Kidney tubule cell (primary cell): ENCODE measurements at places on chromosomes 16 and 17.

DNA sequence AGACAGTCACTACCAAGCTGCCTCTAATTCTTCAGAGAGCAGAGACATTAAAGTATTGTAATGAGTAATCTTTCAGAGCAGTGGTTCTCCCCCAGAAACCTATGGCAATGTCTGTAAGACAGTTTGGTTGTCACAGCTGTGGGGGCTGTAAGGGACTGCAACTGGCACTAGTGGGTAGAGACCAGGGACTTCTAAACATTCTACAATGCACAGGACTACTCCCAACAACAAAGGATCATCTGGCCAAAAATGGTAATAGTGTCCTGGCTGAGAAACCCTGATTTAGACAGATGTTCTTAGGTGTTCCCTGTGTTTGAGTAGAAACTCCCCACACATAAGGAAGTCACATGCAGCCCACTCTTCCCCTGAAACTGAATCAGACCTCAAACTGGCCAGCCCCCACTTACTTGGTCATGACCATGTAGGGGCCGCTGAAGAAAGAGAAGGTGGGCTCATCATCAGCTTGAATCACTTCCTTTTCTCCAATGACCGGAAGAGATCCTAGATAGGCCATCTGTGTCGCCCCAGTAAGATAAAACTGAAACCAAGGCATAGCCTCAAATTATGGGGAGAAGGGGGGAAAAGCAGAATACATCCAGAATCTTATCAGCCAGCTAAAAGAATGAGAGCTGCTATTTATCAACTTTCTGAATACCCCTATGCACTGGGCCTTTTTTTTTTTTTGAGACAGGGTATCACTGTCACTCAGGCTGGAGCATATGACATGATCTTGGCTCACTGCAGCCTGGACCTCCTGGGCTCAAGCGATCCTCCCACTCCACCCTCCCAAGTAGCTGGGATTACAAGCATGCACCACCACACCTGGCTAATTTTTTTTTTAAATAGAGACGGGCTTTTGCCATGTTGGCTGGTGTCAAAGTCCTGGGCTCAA is 75.8 kb downstream of the TEX14 start:
- DNase-seq, result no peak

DNA sequence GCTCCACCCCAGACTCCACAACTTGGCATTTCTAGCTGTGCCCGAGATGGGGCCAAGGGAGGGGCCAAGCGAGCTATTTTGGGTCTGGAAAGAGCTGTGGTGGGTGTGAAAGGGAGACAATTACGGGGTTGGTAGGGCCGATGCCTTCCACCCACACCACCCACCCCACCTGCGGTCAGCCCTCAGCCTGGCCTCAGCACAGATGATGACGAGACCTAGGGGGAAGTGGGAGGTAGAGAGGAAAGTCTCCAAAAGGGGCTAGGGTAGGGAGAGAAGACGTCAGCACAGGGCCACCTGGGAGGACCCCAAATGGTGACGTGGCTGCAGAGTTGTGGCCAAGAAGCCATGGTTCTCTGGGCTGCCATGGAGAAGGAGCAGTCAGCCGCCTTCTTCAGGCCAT is 83.1 kb downstream of the SDK2 start:
- DNase-seq, result no peak

GRCh38 chr17:2905269-2905668 is 109.0 kb downstream of the RAP1GAP2 start:
- no peak for DNase-seq

GRCh38 chr16:50121721-50122445 is 31.2 kb upstream of the TENT4B start:
- no peak for DNase-seq

GRCh38 chr16:794091-794822 is 5.8 kb downstream of the CHTF18 start:
- no peak for DNase-seq

- peak; percentile 50 for DNase-seq
Measured at GRCh38 chr16:1863681-1864460, 8.1 kb downstream of the MEIOB start.

GRCh38 chr16:57529391-57530103 is 6.8 kb downstream of the CCDC102A start:
- DNase-seq, result no peak

- no peak for DNase-seq
Measured at GRCh38 chr17:48176471-48176855, 68.9 kb downstream of the SNX11 start.

GRCh38 chr17:2084036-2084765 is 29.3 kb downstream of the HIC1 start:
- peak; percentile 44 for DNase-seq

- DNase-seq, result no peak
Measured at GRCh38 chr16:86879268-86879667, 300.9 kb downstream of the FOXL1 start.

DNA sequence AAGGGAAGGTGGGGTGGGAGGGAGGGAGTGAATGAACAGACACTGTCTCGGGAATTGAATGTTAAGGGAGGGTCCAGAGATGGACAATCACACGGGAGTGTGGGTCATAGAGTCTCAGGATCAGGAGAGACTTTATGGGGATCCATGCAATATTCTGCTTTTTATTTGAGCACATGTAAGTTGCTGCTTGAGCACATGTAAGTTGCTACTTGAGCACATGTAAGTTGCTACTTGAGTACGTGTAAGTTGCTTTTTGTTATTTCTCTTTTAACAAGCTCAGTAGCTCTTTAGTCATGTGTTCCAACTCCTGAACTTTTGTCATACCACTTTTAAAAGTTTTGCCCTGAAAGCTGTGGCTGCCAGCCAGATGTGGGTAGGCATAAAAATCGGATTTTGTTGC is 110.3 kb downstream of the ARHGAP44 start:
- no peak for DNase-seq

- no peak for DNase-seq
Measured at GRCh38 chr16:65771707-65772106, 594.8 kb upstream of the CDH5 start.

- DNase-seq, result no peak
Measured at GRCh38 chr16:61780161-61780560, 256.1 kb downstream of the CDH8 start.

DNA sequence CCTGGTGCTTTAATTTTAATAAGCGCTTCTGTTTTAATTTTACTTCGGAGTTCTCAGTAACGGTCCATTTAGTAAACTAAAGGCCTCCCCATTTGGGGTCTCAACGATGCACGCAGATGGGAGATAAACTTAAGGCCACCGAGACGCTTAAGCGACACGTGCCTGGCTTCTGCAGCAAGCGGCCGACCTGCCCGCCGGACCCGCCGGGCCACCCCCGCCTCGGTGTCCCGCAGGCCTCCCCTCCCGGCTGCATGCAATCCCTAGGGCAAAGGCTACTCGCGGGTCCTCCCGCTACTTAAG is 592 bp downstream of the GCSH start:
- no peak for DNase-seq

GRCh38 chr17:80189611-80190010 is 19.8 kb downstream of the CARD14 start:
- no peak for DNase-seq

DNA sequence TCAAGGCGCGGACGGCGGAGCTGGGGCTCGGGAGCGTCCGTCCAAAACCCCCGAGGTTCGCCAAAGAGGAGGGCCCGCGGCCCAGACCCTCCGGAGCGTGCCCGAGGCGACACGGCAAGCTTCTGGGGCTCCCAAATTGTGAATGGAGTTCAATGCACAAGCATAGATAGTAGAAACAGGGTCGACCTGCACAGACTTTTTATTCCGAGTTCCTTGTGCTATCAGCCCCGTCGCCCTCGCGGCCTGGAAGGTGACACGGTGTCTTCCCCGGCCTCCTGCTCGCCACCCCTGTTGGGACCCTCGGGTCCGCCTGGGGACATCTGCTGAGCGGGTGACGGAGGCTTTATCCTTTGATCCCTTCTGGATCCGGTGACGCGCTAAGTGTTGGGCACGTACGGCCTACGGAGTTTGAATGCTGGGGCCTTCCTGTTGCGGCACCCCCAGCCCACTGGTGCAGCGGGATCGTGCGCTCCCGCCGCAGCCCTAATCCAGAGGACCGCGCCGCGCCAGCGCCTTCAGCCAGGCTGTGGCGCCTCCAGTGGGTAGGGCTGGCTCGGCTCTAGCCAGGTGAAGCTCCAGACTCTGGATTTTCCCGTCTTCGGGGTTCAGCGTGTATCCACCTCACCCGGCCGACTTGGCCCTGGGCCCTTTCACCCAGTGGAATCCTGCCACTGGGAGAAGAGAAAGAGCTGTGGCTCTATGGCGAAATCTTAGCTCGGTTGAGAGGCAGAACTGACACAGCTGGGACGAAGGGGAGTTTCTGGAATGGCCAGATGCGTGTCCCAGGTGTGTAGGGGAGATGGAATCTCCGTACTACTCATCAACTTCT is 17.0 kb upstream of the NTN1 start:
- no peak for DNase-seq

GRCh38 chr17:20967776-20968175 is 75.0 kb downstream of the USP22 start:
- no peak for DNase-seq

- no peak for DNase-seq
Measured at GRCh38 chr16:86462334-86463084, 47.8 kb upstream of the FOXF1 start.

DNA sequence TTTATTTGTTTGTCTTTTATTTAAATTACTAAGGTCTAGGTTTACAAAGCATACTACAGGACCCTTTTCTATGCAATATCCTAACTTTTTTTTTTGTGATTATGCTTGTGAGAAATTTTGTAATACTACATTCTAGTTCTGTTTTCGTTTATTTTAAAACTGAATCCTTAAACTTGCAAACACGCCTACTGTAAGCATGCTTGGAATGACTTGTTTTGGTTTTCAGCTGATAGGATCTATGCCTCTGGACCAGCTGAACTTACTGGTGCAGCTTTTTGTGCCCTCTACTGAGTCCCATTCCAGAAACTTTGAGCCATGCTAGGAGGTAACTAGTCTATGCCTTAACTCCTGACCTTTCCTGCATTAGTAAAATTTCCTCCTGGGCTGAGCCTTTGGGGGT is 6.0 kb downstream of the PDP2 start:
- DNase-seq, result no peak

DNA sequence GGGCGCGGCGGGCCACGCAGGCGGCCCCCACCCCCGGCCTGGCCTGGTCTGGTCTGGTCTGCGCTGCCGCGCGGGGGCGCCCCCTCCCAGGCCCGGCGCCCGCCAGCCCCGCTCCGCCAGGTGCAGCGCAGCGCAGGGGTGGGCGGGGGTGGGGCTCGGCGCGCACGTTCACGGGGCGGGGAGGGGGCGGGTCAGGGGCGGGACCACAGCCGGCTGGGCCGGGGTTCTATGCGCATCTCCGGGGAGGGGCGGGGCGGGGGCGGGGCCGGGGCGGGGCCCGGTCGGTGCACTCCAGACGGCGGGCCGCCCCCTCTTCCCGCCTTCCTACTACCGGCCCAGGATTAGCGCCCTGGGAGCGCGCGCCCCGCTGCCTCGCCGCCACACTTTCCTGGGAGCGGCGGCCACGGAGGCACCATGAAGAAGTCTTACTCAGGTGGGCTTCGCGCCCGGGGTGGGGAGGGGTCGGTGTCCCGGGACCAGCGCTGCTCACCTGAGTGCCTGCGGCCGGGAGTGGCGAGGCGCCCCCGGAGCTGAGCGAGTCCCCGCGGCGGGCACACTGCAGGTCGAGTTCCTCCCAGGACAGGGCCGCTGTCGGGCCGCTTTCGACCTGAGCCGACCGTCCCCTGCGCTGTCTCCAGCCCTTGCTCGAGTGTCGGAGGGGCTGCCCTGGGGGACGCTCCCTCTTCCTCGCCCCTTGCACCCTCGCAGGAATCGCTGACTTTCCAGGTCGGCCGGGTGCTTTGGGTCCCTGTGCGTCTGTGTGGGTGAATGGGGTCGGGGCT is 140.5 kb downstream of the SEC14L1 start:
- peak; percentile 77 for DNase-seq

GRCh38 chr17:50062293-50063243 is 6.7 kb downstream of the ITGA3 start:
- peak; percentile 99 for DNase-seq

DNA sequence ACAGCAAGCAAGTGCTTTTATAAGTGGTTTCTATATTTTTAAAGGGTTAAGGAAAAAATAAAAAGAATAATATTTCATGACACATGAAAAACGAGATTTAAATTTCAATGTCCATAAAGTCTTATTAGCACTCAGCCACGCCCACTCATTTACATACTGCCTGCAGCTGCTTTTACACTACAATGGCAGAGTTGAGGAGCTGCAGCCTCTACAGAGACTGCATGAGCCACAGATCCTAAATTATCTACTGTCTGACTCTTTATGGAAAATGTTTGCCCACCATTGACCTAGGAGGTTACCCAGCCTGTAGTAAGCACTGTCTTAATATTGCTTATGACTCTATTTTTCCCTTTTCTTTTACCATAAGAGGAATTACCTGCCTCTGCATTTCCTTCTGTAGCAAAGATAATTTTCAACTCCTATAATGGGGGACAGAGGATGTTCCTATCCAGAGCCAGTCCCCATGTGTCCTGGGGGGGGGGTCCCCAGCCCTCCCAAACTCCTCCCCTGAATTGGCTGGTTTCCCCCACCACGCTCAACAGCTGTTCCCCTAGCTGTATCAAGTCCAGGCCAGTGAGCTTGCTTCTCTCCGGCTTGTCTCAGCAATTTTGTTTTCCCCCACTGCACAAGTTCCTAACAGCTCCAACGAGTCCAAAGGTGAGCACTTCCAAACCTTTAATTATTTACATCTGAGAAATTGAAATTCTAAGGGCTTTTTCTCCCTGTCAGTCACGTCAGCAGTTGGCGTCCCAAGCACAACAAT is 139.4 kb upstream of the ERCC4 start:
- DNase-seq, result no peak

- no peak for DNase-seq
Measured at GRCh38 chr17:55198690-55199370, 65.9 kb upstream of the HLF start.

DNA sequence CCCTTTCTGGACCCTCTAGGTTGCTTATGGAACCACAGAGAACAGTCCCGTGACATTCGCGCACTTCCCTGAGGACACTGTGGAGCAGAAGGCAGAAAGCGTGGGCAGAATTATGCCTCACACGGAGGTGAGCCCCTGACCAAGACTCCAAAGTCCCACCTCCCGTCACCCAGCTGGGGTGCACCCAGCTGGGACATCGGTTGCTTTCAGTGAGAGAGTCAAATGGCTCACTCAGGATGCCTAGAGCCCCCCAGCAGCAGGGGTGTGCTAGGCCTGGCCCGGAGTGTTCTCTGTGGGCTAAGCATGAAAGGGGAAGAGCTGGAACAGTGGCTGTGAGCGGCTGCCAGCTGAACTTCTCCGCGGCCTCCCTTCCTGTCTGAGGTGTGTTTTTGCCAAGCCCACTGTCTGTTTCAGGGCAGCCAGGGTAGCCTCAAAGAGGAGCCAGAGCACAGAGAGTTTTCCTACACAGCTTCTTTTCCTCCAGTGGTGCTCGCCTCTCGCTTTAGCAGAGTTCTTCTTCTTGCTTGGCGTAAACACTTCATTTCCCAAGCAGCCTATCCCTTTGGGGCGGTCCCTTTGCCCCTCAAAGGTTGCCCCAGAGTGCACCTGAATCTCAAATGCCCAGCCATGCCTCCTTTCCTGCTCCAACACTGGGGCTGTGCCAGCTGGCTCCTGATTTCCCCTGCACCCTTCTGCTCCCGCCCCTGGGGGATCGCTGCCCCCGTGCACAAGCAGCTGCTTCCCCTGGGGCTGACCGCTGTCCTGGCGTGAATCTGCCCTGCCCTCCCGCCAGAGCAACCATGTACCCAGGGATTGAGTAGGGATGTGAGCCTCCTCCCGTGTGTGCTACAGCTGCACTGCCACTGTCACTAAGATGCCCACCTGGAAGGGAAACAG is 2.6 kb upstream of the CHAD start:
- DNase-seq, result no peak
